ENCODE measurements at places on chromosomes 1 and 21.

- DNase-seq = no peak
These were observed 25.3 kb downstream of the PIGK start for GRCh38 chr1:77193951-77194350.

DNA sequence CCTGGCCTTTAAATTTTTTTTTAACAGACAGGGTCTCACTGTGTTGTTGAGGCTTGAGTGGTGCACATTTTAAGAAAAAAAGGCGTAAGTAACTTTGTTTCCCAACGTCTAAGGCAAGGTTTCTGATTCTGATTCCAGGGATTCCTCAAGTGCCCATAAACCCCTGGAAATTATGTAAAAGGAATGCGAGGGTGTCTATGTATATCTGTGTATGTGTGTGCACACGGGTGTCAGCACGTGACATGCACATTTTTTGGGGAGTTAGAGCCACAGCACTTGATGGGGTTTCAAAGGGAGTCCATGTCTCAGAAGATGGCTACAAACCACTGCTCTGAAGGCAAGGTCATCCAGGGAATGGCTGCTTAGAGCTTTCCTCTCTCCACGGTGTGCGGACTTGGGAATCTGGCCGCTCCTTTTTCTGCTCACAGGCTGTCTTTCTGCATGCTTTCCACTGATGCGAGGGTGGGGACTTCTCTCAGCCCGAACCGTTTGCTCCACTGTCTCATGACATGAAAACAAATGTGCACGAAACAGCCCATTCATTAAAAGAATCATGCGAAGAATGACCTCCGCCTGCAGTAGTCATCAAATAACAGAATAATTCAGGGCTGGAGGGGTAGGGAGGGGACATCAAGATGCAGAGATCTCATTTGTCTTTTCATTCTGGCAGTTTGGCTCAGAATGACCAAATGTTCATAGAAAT, 18.7 kb upstream of the RERE start:
- DNase-seq = no peak

DNA sequence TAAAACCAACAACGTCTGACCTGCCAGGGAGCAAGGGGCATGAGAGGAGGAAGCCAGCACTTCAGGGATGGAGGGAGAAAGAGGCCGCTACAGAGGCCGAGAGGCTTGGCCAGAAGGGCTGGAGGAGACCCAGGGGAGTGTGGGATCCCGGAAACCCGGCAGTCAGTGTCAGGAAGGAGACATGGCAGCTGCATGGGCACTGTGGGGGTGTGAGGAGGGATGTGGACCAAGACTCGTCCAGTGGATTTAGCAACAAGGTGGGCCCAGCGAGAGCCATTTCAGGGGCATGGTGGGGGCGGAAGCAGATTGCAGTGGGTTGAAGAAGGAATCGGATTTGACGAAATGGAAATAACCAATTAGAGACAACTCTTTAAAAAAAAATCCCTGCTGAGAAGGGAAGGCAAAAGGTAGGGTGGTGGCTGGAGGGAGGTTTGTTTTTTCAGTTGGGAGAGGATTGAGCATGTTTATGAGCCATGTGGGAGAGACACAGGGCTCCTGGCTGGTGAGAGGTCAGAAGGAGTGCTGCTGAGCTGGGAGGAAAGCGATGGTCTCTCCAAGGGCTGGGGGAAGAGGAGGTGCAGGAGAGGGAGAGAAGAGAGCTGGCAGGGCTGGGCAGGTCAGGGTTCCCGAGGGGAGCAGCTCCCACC, 4.4 kb downstream of the B4GALT2 start:
- DNase-seq = no peak

DNA sequence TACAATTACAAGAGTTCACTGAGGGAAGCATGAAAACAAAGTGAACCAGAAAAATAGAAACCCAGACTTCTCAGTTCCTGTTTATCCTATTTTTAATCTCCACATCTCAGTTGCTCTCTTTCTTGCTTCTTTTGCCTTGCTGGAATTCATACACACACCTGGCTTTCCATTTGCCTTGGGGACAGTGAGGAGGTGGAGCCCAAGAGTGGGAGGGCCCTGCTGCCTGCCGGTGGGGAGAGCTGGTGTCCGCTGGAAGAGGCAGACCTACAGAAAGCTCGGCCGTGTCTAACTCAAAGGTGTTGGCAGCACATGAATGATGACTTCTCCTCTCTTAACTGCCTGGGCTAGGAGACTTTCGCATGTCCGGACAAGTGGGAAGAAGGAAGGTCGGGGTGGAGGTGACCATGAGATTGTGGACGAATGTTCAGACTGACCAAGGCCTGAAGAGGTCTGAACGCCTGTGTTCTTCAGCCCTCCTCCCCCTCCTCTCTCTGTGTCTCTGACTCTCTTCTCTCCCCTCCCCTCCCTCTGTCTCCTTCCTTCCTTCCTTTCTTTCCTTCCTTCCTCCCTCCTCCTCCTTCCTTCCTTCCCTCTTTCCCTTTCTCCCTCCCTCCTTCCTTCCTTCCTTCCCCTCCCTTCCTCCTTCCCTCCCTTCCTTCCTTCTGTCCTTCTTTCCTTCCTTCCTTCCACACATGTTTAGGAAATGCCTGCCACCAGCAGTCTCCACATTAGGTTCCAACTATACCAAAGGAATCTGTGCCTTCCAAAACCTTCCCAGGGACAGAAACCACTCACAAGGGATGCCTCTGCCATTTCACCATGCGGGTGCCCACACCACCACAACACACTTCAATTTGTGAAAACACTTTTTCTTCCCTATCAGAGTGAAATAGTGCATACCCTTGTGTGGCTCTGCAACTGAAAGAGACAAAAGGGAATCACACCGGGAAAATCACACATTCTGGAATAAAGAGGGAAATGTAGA, 157.3 kb upstream of the RUNX1 start:
- peak; percentile 22 for DNase-seq

DNA sequence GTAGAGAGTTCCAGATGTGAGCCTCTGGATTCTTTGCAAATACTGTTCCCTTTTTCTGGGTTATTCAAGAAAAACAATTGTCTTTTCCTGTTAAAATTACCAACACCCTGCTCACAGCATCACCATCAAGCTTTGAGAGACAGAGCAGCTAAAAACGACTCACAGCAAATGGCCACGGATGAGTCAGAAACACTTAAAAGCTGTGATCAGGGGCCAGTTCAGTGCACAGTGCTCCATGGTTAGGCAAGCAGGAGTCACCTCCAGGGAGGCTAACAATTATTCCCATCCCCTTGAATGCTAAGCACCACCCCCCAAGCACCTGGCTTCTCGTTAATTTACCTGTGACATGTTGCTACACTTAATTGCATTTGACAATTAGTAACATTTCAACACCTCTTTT, 128.4 kb upstream of the CAMK1G start:
- DNase-seq = peak; percentile 4

DNA sequence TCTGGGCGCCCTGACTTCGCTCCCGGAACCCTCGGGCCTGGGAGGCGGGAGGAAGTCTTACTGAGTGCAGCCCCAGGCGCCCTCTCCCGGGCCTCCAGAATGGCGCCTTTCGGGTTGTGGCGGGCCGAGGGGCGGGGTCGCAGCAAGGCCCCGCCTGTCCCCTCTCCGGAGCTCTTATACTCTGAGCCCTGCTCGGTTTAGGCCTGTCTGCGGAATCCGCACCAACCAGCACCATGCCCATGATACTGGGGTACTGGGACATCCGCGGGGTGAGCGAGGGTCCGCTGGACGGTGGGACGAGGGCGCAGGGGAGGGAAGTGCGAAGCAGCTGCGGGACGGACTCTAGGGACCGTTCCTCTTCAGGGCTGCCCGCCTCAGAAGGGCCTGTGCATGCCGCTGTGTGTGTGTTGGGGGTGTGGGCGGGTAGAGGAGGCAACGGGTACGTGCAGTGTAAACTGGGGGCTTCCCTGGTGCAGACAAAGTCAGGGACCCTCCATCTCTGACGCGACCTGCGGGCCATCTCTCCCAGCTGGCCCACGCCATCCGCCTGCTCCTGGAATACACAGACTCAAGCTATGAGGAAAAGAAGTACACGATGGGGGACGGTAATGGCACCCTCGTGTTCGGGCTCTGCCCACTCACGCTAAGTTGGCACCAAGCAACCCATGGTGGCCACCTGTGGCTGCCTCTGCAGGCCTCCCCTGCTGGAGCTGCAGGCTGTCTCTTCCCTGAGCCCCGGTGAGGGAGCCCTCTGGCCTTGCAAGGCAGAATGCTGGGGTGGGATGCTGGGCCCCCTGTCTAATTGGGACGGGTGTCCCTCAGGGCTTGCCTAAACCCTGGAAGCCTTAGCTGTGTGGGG, at the start of gene GSTM1:
TSS of gene GSTM1 (plus strand) at position 177 of the 859 bp plus-strand sequence. CDS start at position 234, 57 bp downstream.
- DNase-seq = peak; percentile 66

DNA sequence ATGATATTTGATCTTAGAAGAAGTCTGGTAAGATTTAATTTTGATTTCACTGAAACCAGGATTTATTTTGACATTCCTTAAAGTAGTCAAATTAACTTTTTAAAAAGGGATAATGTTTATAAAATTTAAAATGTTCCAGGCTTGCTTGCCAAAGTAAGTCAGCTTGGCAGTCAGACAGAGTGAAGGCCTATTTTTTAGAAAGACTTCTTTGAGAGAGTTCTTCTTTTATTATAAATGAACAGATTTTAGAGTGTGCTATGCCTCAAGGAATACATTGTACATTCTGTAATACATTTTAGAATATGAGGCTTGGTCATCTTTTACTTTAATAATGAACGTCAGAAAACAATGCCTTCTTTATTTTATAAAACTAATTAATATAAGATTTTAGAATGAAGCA, 138.7 kb downstream of the DISP1 start:
- no peak for DNase-seq

DNA sequence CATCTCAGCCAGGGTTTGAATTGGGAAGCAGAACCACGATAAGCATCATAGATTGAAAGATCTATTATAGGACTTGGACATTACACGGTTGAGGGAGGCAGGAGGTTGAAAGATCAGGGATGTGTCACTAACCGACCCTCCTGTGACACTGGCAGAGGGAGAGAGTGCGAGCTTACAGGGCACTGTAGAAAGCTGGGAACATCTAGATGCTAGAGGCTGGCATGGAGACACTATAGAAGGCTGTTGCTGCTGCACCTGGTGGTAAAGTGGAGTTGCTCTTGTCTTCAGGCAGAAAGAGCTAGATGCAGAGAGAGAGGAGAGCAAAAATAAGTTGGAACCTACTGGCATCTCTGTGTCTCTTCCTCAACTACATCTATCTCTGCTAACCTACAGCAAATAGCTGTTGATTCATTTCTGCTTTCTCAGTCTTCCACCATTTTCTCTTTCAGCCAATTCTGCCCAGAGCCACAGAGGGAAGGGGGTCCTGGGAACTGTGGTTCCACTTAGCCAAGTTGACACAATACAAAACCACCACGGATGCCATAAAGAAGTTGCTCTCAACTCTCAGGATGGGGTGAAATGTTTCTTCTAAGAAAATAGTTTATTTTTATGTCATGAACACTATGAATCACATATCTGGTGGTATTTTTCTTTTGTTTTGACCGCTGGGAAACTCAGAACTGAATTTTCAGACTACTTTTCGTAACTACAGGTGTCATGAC, 155.9 kb downstream of the ZNF281 start:
- DNase-seq = no peak

DNA sequence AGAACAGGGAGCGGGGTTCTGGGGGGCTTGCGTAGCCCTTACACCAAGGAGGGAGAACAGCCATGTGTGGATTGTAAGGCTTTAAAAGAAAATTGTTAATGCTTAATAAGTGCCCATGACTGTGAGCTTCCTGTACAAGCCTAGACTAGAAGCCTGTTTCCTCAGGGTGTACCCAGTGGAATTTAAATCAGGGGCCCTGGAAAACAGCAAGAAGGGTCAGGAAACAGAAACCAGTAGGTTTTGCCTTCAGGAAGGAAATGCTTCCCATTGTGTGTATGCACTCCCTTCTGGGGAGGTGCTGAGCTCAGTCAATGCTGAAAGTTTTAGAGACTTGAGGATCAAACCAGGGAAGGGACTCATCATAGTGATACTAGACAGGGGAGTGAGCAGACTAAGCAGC, 12.7 kb downstream of the UTP11 start:
- DNase-seq = no peak

- DNase-seq = no peak
These were observed 587 bp upstream of the SLC25A34 start for GRCh38 chr1:15735304-15736037.

DNA sequence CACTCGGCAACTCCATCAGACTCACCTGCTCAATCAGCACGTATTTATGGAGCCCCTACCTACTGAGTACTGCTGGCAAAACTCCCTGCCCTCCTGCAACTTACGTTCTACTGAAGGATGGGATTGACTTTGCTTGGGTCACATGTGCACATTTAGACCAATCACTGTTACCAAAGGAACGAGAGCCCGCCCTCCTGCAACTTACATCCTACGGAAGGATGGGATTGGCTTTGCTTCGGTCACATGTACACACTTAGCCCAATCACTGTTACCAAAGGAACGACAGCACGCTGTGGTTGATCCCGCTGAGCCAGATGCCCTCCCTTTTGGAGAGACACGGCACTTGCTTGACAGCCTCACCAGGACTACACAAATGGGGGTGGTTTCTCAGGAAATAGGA, 46.0 kb downstream of the UBIAD1 start:
- no peak for DNase-seq

DNA sequence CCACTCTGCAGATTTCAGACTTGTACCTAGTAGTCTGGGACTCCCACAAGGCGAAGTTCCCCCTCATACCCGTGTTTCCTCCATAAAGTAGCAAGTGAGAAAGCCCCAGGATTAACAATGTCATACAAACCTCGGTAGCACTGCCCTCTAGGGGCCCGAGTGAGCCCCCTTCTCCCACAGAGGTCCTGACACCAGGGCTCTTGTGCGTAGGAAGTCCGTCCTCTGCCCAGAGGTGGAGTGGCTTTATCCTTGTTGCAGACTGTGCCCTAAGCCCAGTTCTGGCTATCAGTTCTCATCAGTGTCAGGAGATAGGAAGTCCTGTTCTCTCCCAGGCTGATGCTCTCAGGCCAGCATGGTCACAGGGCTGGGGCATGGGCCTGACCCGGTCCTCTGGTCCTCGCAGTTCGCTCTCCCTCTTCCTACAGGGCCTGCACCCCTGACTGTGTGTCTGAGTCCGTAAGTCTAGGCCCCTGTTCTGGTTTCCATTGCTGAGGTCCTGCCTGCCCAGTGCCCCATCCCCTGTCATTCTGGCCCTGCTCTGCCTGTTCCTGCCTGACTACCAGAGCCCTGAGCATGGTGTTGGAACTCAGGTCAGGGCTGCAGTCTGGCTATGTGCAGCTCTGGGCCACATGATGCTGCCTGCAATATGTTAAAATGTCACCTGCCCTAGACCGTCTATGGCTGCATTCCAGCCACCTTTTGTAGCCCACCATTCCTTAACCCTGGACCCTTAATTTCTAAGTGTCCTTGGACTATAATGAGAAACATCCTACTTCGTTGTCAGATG, 285.6 kb downstream of the ASTN1 start:
- DNase-seq = no peak

DNA sequence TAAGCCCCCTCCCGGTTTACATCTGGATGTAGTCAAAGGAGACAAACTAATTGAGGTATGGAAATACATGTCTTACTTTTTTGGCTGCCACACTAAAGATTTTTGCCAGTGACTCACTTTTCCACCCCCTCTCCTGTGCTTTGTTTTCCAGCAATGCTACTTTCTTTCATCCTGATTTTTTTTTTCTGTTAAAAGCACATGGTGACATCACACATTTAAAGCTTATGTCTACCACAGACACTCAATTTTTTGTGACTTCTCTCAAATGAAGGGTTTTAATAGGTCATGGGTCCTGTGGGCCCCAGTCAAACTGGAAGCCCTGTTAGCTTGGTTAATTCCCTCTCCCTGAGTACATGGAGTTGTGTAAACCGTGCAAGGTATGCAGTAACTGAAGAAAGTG, 2.2 kb downstream of the PPP1R8 start:
- no peak for DNase-seq

GRCh38 chr1:211327346-211327921, 801 bp downstream of the TRAF5 start:
- peak; percentile 13 for DNase-seq

GRCh38 chr1:222772996-222773379, 36.0 kb downstream of the FAM177B start:
- DNase-seq = no peak
